Germinal center (tissue), 1 donor: ENCODE measurements at places on chromosomes 5 and 9.

DNA sequence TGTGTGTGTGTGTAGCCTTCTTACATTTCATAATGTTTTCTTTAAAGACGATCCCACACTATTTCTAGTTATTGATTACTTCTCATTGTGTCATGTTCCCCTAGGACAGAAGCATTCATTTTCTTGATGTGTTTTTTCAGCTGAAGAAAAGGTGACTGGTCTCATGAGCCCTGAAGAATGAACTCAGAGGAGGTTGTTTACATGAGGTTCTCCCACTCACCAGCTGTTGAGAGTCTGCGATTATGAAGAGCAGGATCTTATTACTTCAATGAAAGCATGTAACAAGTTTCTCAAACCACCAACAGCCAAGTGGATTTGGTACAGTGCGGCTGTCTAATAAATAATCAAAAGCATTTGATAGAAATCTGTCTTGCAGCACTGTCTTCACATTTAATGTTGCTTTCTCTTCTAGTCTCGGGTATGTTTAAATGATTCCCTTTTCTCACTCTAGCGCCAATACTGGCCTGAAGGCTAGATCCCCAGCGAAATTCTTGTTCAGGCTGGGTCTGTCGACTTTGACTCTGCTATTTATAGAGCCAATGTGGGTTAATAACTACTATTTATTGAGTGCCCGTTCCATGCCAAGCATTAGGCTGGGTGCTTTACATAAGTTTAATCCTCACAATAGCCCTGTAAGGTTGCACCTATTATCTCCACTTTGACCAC lies 9.6 kb upstream of the FSD1L start:
- DNase-seq: no peak

DNA sequence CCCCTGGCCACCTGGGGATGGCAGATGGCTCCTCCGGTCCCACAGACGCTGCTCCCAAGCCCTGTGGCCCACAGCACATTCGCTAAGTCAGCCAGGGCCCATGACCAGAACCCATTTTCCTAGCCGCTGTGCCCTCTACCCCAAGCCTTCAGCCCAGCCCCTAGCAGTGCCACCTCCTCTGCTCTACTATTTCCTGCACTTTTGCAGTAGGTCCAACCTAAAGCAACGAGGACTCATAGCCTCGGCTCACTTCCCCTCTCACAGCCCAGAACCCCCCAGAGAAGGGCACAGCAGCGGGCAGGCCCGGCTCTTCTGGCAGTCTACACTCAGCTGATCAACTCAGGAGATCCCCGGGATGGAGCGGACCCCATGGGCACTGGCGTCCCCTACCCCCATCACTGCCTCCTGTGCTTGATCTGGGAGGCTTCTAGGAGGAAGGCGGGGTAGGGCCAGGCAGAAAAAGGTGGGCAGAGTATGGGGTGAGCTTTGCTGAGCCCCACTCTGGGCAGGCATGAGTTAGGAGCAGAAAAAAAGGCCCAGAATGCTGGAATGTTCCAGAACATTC lies 111.2 kb downstream of the ZNF354C start:
- DNase-seq: no peak

- no peak for DNase-seq
Measured at GRCh38 chr9:71783120-71783523, 14.8 kb upstream of the CEMIP2 start.

DNA sequence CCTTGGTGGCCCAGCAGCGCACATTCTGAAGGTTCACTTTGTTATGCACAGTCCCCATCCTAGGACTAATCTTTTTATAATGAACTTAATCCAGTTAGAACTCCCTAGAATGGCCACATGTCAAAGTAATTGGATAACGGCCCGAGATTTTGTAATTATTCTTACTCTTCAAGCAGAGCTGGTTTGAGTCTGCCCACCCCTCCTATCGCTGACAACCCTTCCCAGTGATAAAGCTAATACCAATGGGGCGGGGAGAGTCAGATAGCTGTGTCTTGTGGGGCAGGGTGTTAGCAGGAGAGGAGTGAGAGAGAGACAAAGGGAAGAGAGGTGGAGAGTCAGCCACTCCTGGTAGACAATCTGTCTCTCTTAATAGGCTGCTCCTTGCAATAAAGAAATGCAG lies 356.9 kb downstream of the SLIT3 start:
- DNase-seq: no peak

- DNase-seq: no peak
Measured at GRCh38 chr9:109387206-109387605, 66.3 kb upstream of the EPB41L4B start.

- DNase-seq: no peak
Measured at GRCh38 chr9:125987420-125987819, 240.2 kb downstream of the PBX3 start.

GRCh38 chr5:98635656-98636055 lies 137.8 kb upstream of the RGMB start:
- DNase-seq: no peak

DNA sequence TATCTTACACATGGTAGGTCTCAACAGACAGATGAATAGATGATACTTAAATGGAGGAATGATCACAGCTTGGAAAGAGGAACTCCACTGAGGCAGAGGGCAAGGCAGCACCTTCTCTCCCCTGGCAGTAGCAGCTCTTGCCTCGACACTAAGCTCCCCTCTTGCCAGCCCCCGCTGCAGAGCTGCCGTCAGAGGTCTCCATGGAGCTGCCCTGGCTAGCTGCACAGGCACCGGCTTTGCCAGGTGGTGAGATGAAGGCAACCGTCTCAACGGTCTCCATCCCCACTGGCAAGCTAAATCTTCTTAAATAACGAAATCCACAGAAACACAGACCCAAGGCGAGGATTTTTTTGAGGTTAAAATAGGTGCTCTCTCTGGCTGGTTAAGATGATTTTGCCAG lies 81.2 kb downstream of the CRB2 start:
- DNase-seq: no peak

DNA sequence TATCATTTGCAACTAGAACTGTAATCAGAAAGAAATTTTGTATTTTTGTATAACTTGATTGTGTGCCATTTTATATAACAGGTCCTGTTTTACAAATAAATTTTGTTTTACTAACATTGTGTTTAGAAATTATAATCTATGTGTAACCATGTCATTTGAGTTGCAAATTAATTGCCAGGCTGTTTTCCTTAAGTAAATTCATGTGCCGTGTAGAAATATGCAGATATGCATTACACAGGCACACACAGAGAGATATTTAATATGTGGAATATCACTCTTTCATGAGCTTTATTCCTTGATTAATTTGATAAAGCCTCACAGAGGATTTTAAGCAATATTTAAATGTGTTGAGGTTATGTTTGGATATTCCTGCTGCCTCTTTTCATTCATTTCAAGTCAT lies 56.5 kb upstream of the FSD1L start:
- no peak for DNase-seq

GRCh38 chr9:87389936-87390335 lies 107.7 kb upstream of the DAPK1 start:
- DNase-seq: no peak

GRCh38 chr9:110763568-110763967 lies 95.0 kb downstream of the MUSK start:
- no peak for DNase-seq

DNA sequence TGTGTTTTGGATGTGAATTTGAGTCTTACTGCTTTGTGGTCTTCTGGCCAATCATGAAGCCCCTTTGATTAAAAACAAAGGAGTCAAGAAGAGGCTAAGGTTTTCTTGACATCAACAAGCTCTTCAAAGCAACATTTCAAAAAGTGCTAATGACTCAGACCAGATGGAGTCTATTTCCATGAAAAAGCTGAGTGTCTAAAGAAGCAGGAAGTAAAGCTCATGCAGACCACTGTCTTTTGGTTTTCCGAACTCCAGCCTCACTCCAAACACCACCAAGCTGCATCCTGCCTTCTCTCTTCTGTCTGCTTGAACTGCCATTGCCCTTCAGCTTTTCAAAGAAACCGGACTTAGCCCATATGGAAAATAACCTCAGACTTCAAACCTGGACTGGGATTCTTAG lies 115.2 kb downstream of the PRDM6 start:
- DNase-seq: no peak

DNA sequence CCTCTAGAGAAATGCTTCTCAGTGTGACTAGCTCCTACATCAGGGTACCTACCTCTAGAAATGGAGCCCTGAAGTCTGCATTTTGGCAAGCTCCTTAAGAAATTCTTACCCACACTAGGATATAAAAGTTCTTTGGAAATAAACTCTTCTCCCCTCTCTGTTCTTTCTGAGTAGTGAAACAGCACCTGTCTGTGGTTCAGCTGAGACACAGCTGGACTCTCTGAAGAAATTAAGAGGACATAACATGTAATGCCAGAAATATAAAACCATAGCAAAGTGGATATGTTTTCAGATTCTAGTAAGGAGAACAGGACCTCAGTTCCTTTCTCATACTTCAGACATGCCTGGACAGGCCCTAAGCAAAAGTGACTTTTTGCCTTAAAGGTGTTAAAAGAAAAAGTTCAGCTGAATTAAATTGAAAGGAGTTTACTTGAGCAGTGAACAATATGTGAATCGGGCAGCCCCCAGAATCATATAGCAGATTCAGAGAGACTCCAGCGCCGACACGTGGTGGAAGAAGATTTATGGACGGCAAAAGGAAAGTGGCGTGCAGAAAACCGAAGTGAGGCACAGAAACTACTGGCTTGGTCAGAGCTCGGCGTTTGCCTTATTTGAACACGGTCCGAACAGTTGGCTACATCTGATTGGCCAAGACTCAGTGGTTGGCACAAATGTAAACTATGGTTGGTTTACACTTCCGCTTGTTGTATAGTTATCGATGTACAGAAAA lies 64.5 kb downstream of the PRKACG start:
- DNase-seq: no peak

- DNase-seq: no peak
Measured at GRCh38 chr5:75558981-75559632, 47.4 kb downstream of the POLK start.

- DNase-seq: no peak
Measured at GRCh38 chr5:138763037-138763778, 10.0 kb downstream of the CTNNA1 start.

DNA sequence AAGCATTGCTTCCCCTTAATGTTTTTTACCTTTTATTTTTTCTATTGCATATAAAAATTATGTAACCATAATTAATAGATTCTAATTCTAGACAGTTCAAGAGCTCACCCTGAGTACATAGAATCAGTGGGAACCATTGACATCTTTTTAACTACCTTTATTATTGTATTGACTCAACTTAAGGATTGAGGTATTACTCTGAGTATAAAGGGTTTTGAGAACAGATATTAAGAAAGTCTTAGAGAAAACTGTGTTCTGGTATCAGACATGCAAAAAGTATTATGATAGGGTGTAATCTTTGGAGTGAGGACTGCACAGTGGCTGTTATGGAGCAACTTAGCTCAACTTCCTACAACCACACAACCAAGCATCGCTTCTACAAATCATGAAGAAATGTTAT lies 8.9 kb downstream of the SPEF2 start:
- DNase-seq: no peak

GRCh38 chr9:21294364-21294774 lies 10.7 kb downstream of the IFNA5 start:
- DNase-seq: no peak

GRCh38 chr5:92838253-92838652 lies 742.8 kb downstream of the NR2F1-AS1 start:
- DNase-seq: no peak

DNA sequence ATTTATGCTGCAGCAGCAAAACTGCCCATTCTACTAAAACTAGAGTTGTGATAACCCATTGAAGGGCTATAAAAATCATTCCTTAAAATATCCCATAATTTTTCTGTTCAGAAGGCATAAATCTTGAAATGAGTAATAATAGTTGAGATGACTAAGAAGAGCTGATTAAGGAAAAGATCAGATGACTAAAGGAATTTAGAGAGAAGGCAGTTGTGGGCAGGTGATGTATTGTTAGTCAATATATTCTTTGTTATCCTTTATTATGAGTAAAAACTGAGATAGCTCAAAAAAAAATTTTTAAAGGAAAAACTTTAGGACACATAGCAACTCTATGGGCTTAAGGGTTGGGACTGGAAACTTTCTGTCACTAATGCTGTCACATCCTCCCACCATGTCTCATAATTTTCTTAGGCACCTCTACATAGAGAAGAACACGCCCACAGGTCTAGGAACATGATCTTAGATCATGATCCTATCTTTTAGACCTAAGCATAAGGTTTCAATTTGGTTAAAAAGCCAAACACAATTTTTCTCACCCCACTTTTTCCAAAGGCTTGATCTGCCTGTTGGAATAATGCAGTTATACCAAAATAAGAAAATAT lies 597.5 kb upstream of the MEF2C start:
- DNase-seq: no peak

- DNase-seq: no peak
Measured at GRCh38 chr9:115766370-115766955, 387.1 kb upstream of the PAPPA start.

- no peak for DNase-seq
Measured at GRCh38 chr9:76586390-76587314, 127.7 kb downstream of the GCNT1 start.

DNA sequence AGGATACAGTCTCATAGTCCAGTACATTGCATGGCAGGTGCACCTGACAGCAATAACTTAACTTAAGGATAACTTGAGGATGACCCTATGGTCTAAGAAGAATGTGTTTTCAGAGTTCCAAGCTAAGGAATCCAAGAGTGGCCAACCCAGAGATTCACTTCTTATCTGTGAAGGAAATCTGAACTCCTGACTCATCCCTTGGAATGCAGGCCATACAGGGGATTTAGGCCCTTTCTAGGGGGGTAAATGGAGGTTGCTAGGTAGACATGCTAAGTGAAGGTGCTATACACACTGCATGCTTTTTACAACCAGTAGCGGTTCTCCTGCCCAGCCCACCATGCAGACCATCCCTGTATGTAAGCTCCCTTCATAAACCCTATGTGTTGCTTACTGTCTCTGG lies 50.4 kb downstream of the HTR1A start:
- no peak for DNase-seq

GRCh38 chr5:180643191-180643851 lies 6.1 kb downstream of the FLT4 start:
- DNase-seq: no peak

DNA sequence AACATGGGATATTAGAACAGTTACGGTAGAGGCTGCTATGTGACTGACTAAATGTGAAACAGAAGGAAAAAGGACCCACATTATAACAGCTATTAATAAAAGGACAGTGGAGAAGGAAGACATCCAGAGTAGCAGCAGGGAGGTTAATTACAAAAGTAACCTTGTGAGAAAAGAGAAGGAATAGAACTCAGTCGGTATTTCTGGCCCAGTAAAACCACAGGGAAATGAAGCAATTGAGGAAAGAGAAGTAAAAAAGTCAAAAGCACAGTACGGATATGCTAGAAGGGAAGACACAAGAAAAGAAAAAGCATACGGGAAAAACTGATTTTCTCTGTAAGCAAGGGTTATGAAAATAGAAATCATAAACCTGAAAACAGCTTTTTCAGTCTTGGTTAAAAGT lies 164.7 kb downstream of the RFX3 start:
- no peak for DNase-seq

GRCh38 chr5:144370273-144370672 lies 199.6 kb downstream of the KCTD16 start:
- no peak for DNase-seq

DNA sequence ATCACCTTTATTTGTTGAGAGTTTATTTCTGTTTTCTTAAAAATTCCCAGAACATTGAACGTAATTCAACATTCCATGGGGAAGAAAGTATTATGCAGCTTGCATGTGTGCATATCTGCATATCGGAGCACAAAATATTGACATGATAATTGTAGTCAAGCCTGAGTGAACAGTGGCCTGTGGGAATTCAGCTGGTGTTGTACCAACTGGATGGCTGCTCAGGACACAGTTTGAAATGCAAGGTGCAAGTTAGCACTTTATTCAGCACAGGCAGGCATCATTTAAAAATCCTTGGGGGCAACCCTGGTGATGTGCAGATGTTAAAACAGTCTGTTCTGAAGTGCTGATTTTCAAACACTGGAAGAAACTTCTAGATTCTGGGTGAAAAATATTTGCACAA lies 82.4 kb downstream of the CNTLN start:
- no peak for DNase-seq
